ENCODE measurements at places on chromosomes 16 and 17.

- DNase-seq: no peak
- no peak overlapping the region for H3K4me3 ChIP-seq
- peak overlapping the region; percentile 64 for H3K27ac ChIP-seq
- H3K36me3 ChIP-seq: no peaks in the 10 kb centered on the region
- no peaks in the 10 kb centered on the region for H3K27me3 ChIP-seq
These were observed 19.3 kb upstream of the SLFN13 start for GRCh38 chr17:35467824-35468223.

DNA sequence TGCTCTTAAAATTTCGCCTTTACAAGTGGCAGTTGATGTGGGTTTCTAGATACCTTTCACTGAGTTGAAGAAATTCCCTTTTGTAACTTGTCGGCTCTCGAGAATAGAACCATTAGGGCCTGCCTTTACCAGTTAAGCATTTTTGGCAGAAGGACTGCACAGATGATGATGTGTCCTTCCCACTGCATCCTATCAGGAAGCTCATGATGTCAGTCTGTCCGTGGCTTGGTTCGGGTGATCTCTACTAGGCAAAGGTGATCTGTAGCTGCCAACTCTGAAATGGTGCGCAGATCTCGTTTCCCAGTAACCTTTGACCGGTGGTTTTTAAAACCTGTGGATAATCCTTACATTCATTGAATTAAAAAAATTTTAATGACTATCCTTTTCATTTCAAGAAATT lies 49.7 kb downstream of the ZNRF1 start:
- no peak for DNase-seq
- no peaks in the 10 kb centered on the region for H3K36me3 ChIP-seq
- H3K27ac ChIP-seq: no peak overlapping the region
- H3K4me3 ChIP-seq: no peak overlapping the region
- H3K4me1 ChIP-seq: peaks cover 12% of the 10 kb centered on the region

GRCh38 chr16:57594531-57595031 lies 33.8 kb upstream of the ADGRG1 start:
- H3K4me3 ChIP-seq: no peak overlapping the region
- peaks cover 29% of the 10 kb centered on the region for H3K4me1 ChIP-seq
- no peaks in the 10 kb centered on the region for H3K27me3 ChIP-seq
- peaks cover 2% of the 10 kb centered on the region for H3K36me3 ChIP-seq

DNA sequence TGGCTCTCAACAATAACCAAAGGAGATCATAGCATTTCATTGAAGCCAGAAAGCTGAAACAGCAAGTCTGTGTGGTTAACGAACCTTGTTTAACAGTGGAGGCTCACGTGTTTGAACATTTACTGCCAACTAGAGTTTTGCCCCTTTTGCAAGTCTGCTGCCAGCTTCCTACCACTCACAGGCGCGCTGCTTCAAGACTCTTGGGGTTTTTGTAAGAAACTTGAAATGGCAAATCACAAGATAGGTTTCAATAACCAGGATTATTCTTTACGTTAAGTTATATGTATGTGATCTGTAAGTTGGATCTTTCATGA lies 1.2 kb downstream of the SNTB2 start:
- H3K4me1 ChIP-seq: peaks cover 39% of the 10 kb centered on the region
- peak overlapping the region; percentile 90 for H3K4me3 ChIP-seq
- H3K36me3 ChIP-seq: peaks cover 4% of the 10 kb centered on the region
- H3K27me3 ChIP-seq: no peaks in the 10 kb centered on the region

GRCh38 chr17:73760439-73760758 lies 116.2 kb upstream of the SDK2 start:
- DNase-seq: no peak
- H3K27ac ChIP-seq: no peak overlapping the region
- H3K36me3 ChIP-seq: no peaks in the 10 kb centered on the region
- H3K27me3 ChIP-seq: peaks cover 11% of the 10 kb centered on the region
- H3K4me3 ChIP-seq: no peak overlapping the region

DNA sequence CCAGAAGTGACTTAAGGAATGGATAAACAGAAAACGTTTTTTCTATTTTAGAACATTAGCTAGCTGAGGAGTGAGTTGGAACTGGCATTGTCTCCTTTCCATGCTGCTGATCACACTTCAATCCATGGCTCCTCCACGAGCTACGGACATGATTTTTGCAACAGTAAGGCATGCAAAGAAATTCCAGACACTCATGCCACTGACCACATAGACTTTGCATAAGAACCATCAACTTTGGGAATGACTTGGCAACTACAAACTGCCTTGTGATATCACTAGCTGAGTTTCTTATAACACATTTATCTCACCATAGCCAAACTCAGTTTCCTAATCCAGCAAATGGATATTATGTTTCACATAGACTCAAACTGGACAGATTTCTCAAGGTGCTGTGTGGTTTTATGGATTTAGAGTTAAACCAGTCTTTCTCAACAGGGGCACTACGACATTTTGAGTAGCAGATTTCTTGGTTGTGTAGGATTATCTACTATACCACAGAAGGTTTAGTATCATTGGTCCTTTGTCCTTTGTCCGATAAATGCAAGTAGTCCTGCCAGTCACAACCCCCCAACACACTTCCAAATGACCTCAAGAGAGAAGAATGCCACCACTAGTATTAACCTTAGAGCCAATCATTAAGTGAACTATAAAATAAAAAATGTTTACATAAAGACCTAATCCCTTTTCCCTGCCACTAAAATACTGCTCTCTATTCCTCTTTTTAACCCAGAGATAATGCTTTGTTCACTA lies 48.3 kb upstream of the C17orf78 start:
- H3K4me1 ChIP-seq: no peaks in the 10 kb centered on the region
- H3K27me3 ChIP-seq: no peaks in the 10 kb centered on the region
- no peak overlapping the region for H3K4me3 ChIP-seq
- no peaks in the 10 kb centered on the region for H3K36me3 ChIP-seq

DNA sequence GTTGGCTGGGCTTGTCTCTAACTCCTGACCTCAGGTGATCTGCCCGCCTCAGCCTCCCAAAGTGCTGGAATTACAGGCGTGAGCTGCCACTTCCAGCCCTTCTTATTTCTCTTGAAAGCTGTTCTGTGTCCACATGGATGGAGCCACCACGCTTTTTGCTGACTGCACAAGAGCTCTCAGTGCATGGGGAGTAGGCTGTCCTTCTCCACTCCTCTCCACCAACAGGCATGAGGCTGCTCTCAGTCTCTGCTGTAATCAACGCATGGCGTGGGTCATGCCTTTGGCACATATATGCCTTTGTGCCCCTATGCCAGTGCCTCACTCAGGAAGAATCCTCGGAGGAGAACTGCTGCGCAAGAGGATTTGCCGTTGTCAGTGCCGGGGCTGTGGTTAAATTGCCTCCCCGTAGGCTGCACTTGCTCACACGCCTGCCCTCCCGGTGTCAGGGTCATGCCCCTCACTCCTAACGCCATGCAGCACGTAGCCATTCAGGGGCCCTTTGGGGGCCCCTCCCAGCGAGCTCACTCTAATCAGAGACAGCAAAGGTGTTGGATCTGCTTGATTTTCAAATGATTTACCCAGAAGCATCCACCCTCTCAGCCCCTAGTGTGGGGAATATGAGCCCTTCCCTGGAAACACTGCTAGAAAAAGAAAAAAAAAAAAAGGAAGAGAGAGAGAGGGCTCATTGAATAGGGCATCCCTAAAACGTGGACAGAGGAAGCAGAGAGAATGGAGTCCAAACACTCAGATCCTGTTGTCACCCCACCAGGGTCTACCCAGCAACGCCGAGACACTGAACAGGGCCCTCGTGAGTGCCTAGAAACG lies 47.5 kb upstream of the ZCCHC14 start:
- peaks cover 3% of the 10 kb centered on the region for H3K4me1 ChIP-seq
- DNase-seq: no peak
- no peak overlapping the region for H3K4me3 ChIP-seq
- no peak overlapping the region for H3K27ac ChIP-seq

DNA sequence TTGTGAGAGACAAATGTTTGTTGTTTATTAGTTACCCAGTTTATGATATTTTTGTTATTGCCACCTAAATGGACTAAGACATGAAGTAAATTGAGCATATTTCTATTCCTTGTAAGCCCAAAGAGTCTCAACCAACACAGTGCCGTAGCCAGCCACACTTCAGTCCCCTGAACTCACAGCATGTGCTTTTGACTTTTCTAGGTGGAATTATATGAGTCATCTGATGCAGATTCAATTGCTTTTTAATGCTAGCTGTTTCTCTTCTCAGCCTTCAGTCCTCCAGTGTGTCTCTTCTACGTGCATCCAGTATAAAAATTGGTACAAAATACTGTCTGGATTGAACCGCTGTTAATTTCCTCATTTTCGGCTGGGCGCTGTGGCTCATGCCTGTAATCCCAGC lies 39.0 kb downstream of the IQCK start:
- peaks cover 2% of the 10 kb centered on the region for H3K4me1 ChIP-seq
- no peak for DNase-seq
- peaks cover 2% of the 10 kb centered on the region for H3K36me3 ChIP-seq
- no peak overlapping the region for H3K4me3 ChIP-seq

DNA sequence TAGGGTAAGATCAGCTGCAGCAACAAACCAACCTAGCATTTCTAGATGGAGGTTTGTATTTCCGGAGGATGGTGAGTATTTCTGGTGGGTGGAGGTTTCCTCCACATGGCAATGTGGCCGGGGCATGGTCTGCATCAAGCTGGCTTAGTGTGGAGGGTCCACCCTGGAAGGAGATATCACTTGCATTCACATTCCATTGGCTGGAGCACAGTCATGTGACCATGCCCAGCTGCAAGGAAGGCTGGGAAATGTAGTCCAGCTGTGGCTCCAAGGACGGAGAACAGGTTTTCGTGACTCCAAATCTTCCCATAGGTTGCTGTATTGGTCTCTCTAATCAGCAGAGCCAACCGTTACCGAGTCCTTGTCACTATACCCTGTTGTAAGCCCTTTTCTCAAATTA lies 68.7 kb downstream of the RAI1 start:
- H3K4me3 ChIP-seq: peak overlapping the region; percentile 61
- H3K27ac ChIP-seq: peak overlapping the region; percentile 96
- H3K4me1 ChIP-seq: peaks cover 32% of the 10 kb centered on the region
- H3K27me3 ChIP-seq: no peaks in the 10 kb centered on the region
- no peaks in the 10 kb centered on the region for H3K36me3 ChIP-seq

DNA sequence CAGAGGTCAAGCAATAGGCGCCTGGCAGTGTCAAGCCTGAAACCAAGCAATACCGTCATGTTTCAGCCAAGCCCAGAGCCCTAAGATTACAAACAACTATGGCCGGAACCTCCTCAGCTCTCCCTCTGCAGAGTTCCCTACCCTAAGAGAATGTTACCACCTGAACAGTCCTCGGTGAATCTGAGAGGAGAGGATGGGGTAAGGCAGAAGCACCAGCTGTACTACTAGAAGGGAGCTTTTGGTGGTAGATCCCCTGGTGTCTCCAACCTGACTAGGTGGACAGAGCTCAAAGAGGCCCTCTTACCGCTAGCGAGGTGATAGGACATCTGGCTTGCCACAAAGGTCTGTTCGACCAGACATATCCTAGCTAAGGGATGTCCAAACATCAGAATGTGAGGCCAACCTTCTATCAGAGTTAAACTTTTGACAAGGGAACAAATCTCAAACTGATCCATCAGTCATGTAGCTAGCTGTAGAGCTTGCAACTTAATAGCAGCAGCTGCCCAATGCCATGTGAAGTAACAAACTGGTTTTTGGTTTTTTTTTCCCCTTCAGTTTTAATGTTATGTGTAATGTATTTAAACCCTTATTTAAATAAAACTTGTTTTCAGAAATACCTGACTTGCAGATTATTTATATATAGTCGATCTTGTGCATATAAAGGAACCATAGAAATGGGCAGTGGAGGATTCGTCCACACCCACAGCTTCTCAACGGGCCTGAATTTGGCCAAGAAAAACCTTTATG lies 2.5 kb downstream of the EIF1 start:
- H3K4me3 ChIP-seq: peak overlapping the region; percentile 95
- peak overlapping the region; percentile 100 for H3K27ac ChIP-seq
- peaks cover 4% of the 10 kb centered on the region for H3K27me3 ChIP-seq
- H3K36me3 ChIP-seq: peaks cover 10% of the 10 kb centered on the region
- DNase-seq: no peak
- H3K4me1 ChIP-seq: peaks cover 38% of the 10 kb centered on the region

GRCh38 chr16:14205666-14206065 lies 134.5 kb downstream of the MRTFB start:
- H3K4me3 ChIP-seq: no peak overlapping the region
- H3K27me3 ChIP-seq: no peaks in the 10 kb centered on the region
- H3K4me1 ChIP-seq: peaks cover 7% of the 10 kb centered on the region
- DNase-seq: no peak
- H3K36me3 ChIP-seq: no peaks in the 10 kb centered on the region
- no peak overlapping the region for H3K27ac ChIP-seq

DNA sequence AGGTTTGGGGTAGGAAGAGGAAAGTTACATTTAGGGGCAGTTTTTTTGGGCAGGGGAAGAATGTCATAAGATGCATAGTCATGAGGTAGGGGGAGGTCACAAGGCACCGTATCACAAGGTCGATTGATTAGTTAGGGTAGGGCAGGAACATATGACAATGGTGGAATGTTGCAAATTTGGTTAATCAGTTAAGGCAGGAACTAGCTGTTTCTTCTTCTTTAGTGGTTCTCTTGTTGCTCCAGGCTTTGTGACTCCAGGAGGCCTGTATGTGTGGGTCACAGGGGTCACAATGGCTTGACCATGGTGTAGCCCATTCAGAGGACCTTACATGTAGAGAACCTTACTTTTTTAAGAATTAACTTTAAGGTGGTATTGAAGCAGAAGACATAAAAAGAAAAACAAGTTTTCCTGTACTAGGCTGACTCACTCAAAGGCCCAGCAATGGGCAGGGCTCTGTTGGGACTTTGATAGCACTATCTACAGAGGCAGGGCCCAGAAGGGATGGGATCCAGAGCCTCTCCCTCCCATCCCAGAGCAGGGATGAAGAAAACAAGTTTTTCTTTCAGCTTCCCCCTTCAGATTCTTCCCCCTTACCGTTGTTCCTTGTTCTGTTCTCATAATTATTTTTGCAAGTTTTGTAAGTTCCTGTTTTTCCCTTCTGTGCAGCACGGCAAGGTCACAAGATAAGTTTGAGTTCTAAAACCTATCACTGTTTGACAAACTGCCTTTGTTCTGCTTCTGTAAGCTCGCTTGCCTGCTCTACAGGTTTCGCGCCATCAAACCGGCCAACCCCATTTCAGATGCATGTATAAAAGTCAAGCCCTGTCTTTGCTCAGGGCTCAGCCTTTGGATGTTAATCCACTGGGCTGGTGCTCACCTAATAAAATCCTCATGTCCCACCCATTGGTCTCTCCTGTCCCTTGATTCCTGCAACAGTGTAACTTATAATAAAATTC lies 45.8 kb upstream of the ATF7IP2 start:
- DNase-seq: no peak
- no peak overlapping the region for H3K27ac ChIP-seq
- H3K36me3 ChIP-seq: peaks cover 3% of the 10 kb centered on the region
- peaks cover 2% of the 10 kb centered on the region for H3K4me1 ChIP-seq
- H3K27me3 ChIP-seq: no peaks in the 10 kb centered on the region
- no peak overlapping the region for H3K4me3 ChIP-seq

DNA sequence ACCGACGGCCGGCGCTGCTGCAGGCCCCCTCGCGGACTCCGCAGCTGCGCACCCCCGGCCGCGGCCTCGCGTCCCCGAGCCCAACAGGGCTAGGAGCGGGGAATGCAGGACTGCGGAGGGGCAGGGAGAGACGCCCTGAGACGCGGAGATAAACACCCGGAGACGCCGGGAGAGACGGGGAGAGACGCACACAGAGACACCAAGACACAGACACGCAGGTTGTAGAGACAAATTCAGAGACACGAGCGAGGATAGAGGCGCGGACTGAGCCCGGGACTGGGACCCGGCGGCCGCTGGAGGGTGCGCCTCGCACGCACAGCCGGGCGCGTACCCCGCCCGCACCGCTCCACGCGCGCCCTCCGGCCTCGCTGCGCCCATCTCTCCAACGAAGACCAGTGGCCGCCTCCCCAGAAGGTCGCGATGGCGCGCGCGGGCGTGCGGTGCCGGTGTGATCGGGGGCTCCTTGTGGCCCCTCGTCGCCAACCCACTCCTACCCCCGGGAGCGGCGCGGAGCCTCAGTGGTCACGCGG lies 902 bp downstream of the STAC2 start:
- H3K36me3 ChIP-seq: peaks cover 6% of the 10 kb centered on the region
- DNase-seq: no peak
- H3K4me1 ChIP-seq: peaks cover 14% of the 10 kb centered on the region
